Activated CD4-positive, CD25-positive, alpha-beta regulatory T cell treated with anti-CD3 and anti-CD28 coated beads, Interleukin-2, amount 50 U/mL, for 72 hours (primary cell): ENCODE measurements at places on chromosomes 12 and 14.

GRCh38 chr14:54783660-54784015 is 119.0 kb downstream of the GCH1 start:
- DNase-seq = no peak

DNA sequence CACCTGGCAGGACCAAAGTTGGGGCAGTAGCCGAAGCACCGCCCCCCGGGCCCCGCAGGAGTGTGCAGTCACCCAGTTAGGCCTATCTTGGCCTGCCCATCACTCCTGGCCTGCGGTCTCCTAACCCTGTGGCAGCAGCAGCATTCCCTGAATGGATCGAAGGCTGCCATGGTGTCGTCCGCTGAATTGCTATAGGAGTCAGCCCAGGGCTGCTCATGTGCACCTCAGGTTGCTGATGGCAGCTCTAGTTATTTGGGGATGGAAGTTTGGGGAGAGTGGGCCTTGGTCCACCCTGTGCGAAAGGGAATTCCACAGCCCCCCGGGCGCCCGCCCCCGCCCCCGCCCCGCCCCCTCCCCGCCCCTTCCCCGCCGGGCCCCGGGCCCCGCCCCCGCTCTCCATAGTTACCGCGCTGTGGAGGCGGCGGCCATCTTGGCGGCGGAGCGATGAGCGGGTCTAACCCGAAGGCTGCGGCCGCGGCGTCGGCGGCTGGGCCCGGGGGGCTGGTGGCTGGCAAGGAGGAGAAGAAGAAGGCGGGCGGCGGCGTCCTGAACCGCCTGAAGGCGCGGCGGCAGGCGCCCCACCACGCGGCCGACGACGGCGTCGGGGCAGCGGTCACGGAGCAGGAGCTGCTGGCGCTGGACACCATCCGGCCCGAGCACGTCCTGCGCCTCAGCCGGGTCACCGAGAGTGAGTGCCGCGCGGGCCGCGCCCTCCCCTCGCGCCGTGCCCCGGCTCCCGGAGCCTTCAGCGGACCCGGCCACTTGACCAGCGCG is at the start of gene UNC119B:
Gene UNC119B, plus strand, starts transcription at position 428 of the 774 bp plus-strand sequence. Its CDS starts 17 bp downstream, at position 445.
- DNase-seq = peak; percentile 78

GRCh38 chr14:95886366-95887056 is 9.9 kb downstream of the TUNAR start:
- DNase-seq = no peak

- DNase-seq = no peak
Observed at GRCh38 chr12:112573141-112573540, 154.4 kb downstream of the PTPN11 start.

DNA sequence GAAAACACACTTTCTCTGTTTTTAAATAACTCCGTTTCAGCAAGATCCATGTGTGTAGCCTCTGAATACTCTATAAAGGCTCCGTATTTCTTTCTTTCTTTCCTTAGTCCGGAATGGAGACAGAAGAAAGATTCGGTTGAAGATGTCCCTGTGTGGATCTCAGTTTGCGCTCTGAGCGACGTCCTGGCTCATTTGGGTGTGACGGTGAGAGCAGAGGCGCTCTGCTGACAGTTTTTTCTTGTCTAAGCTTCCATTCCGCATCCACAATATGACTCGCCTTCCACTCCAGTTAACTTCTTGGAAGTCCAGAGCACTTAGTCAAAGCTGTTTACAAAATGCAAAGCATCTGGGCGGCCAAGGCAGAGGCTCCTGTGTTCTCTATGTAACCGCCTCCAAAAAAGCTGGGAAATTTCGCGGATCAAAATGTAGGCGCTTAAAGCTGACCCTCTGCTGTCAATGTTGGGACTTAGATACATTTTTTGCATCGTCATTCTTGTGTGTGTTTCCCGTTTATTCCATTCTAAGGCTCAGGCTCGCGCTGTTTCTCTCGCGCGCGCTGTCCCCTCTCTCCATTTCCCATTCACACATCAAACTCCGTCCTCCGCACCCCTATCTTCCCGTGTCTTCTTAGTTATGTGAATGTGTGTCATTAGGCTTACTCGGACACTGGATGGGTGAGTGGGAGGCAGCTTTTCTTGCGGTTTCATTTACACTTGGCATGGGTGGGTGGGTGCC is 880 bp upstream of the FLRT2 start:
- no peak for DNase-seq

DNA sequence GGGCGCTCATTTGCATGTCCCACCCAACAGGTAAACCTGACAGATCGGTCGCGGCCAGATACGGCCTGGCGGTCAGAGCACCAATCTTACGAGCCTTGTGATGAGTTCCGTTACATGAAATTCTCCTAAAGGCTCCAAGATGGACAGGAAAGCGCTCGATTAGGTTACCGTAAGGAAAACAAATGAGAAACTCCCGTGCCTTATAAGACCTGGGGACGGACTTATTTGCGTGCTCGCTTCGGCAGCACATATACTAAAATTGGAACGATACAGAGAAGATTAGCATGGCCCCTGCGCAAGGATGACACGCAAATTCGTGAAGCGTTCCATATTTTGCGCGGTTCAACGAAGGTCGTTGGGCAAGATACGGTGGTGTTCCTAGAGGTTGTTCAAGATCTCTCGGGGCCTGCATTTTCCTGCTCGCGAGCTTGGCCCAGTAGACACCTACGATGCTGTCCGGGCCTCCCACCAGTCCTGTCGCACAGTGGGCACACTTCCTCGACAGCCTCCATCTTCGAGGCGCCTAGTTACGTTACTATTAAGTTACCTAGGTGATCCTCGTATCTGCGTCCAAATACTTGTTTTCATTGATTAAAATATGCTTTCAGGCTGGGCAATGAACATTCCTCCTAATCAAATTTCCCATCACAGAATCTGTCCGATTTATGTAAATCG is at the start of gene RNU6-7:
Gene RNU6-7, plus strand, starts transcription at position 230 of the 675 bp plus-strand sequence.
- peak; percentile 44 for DNase-seq

DNA sequence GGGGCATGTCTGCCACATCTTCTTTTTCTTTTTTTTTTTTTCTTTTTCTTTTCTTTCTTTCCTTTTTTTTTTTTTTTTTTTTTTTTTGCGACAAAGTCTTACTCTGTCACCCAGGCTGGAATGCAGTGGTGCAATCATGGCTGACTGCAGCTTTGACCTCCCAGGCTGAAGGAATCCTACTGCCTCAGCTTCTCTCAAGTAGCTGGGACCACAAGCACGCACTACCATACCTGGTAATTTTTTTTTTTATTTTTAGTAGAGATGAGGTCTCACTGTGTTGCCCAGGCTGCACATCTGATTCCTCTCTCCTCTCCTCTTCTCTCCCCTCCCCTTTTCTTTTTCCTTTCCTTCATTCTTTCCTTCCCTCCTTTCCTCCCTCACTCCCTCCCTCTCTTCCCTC is 18.5 kb downstream of the SLC15A5 start:
- no peak for DNase-seq

DNA sequence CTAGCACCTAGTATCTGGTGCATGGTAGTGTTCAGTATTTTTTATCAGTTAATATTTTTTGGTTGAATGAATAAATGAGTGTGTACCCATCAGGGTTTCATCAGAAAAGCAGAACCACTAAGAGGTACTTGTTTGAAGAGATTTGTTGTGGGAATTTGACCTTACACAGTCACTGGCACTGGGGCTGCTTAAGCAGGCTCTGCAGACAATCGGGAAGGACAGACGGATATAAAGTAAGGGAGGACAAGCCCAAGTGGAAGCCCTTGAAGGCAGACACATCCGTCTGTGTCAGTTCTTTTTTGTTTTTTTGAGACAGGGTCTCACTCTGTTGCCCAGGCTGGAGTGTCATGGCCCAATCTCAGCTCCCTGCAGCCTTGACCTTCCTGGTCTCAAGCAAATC is 38.7 kb downstream of the CD9 start:
- no peak for DNase-seq

- DNase-seq = no peak
Observed at GRCh38 chr12:23108957-23109356, 484.0 kb downstream of the ETNK1 start.

DNA sequence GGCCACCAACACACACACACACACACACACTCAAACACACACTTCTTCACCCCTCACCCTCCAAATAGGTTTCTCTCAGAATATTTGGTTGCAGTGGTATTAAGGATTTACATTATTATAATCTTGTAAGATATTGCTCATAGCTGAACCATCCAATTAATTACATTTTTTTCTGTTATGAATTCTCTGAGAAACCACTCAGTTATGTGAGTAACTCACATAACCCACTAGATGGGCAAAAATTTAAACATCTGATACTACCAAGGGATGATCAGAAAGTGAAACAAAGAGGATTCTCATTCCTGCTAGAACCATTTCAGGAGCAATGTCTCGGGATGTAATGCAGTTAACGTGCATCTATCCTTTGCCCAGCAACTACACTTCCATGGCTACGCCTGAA is 31.6 kb downstream of the TMTC1 start:
- no peak for DNase-seq

- DNase-seq = no peak
Observed at GRCh38 chr12:66456612-66457011, 154.3 kb downstream of the HELB start.

GRCh38 chr12:14841761-14842160 is 1.6 kb downstream of the ART4 start:
- DNase-seq = no peak

- no peak for DNase-seq
Observed at GRCh38 chr14:36665887-36666415, 4.3 kb downstream of the PAX9 start.

DNA sequence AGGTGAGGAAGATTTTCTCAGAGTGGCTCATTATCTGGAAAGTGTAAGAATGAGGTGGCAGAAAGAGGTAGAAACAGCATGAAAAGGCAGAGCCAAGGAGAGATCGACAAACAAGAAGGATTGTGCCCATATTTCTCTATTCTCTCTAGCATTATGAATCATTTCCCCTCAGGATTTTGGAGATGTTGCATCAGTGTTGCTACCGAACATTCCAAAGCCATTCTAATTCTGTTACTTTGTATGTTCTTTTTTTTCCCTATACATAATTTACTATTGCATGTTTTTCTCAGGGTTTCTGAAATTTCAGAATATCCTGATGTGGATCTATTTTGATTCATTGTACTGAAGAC is 61.4 kb downstream of the KICS2 start:
- DNase-seq = no peak

DNA sequence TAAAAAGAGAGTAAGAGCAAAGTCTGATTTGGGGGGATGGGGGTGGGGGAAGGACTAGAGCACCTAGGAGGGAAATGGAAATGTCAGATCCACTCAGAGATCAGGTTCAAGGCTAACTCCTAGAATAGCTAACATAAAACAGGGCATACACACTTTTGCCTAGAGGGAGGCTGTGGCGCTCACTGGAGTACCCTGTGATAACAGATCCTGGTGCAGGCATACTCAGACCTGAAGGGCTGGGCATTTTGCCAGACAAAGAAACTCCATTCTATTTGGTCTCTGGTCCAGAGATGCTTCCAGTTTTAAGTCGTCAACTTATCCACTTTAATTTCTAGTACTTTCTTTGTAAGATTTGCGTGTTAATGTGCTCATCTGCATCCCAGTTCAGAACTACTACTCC is 5.8 kb downstream of the CTDSP2 start:
- DNase-seq = no peak

- no peak for DNase-seq
Observed at GRCh38 chr12:124434354-124434753, 133.1 kb downstream of the NCOR2 start.

DNA sequence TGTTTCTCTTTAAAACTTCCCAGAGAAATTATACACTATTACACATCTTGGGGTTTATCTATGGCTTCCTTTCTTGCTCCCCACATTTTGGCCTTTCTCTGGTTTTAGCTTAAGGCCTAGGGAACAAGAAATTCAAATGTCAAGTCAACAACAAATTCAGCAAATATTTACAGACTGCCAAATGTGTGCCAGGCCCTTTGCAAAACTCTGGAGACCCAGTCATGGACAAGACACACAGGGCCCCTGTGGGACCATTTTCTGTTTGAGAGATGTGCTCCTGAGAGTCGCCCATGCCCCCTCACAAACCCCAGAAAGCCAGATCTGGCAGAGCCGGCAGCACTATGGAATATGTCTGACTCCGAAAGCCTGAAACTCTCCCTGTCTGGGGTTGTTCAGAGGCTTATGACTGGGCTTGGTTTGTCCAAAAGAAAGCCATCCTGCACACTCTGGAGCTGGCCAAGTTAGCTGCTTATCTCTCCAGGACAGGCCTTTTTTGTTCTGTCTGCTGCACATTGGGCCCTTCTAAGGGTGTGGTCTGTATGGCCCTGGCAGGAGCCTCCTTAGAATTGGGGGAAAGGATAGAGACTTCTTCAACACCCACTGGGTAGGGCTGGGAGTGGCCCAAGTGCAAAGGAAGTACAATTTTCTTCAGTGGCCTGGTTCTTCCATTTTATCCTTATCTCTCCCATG is 1.1 kb upstream of the KRT3 start:
- no peak for DNase-seq

- DNase-seq = no peak
Observed at GRCh38 chr14:37588956-37589714, 5.9 kb downstream of the FOXA1 start.

DNA sequence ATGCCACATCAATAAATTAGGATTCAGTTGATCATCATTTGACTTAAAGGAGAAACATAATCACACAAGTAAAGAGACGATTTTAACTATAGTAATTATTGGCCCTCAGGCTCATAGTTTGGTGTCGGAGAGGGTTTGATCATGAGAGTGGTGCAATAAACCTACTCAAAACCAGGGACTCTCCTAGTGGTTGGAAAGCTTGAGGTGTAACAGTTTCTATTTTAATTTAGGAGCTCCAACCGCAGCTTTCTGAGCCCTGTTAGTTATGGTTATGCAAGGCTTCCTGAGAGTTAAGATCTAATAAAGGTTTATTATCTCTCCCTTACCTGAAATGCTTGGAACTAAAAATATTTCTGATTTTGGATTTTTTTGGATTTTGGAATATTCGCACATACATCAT is 36.4 kb downstream of the TMTC2 start:
- DNase-seq = no peak

DNA sequence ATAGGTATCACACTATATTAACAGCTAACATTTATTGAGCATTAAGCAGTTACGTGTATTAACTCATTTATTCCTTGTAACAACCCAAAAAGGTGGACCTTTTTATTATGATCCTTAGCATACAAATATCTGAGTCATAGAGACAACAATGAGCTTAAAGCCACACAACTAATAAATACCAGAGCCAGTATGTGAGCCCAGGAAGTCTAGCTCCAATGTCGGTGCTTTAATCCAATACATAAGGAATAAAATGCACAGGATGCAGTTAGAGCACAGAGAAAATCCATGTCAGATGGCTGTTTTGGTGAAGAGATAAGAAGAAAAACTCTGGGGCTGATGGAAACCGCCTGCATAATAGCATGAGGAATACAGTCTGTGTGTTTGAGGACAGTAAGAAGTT is 888.6 kb downstream of the TMTC2 start:
- no peak for DNase-seq

- DNase-seq = no peak
Observed at GRCh38 chr12:112169966-112170365, 44.6 kb downstream of the TRAFD1 start.

GRCh38 chr14:84042992-84043391 is 1487.0 kb upstream of the FLRT2 start:
- DNase-seq = no peak
